H1 (cell line): ENCODE measurements at places on chromosomes 3 and 15.

DNA sequence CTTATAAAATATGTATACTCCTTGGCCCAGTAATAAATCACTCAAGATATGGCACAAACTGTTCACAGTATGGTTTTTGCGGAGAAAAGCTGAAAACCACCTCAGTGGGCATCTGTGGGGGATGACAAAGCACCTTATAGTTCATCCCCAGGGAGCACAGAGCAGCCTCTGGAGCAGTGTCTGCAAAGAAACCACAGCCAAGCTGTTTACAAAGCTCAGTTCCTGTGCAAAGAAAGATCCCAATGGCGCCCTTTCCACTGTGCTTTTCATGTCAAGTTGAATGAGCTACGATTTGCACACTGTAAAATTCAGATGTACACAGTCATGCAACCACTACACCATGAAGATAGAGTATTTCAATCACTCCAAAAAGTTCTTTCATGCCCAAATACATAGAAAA is 2.5 kb upstream of the EFCC1 start:
- DNase-seq: no peak

DNA sequence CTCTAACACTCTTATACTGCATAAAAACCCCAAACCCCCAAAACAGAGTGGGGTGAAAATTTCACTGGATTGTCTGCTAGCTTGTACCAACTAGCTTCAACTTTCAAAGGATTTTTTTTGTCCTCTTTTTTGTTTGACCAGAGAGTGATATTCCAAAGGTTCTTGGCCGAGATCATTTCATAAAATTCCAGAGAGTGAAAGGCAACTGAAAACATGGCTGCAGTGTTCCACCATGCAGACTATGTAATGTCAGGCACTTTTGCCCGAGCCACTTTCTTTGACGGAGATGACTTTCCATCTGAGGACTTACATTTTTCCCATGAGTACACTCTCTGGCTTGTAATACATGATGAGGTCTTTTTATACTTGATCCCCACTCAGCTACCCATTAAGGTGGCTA is 107.5 kb downstream of the TIGIT start:
- DNase-seq: no peak

DNA sequence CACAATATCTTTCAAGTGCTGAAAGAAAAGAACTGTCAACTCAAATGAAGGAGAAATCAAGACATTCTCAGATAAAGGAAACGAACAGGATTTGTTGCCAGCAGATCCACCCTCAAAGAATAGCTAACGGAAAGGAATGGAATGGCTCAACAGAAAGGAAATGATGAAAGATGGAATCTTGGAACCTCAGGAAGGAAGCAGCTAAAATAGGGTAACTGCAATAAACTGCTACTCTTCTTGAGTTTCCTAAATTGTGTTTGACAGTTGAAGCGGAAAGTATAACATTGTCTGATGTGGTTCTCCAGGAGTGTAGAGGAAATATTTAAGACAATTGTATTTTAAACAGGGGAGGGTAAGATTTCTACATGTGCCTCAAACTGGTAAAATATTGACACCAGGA is 22.0 kb downstream of the PRR23E start:
- no peak for DNase-seq

DNA sequence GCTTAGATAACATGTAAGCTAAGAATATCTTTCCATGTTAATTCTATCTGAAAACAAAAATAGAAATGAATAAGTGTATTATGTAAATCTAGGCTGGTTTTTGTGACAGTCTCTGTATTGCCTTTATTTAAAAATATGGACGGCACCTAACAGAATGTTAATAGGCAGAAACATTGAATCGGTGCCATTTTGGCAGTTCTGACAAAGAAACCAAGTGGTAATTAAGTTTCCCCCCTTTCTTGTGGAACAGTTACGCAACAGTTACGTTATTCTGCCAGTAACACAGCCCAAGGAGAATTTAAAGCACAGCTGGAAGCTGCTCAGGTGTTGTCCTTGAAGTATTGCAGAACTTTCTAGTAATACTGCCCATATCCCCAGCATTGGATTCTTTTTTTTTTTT is 21.5 kb downstream of the LARS2 start:
- no peak for DNase-seq

DNA sequence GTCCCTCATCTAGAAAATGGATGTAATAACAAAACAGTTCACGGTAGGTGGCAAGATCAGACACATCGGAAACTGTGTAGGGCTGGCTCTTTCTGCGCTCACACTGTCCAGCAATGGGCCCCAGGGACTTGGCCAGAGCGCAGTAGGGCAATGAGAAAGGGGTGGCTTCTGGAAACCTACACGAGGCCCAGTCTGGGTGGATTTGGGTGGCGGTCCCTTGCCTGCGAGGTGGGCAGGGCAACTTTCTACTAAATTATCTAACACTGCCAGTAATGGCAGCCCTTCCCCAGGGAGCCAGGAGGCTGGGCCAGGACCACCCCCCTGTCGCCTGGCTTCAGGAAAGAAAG is 2.1 kb upstream of the TNK2 start:
- no peak for DNase-seq

DNA sequence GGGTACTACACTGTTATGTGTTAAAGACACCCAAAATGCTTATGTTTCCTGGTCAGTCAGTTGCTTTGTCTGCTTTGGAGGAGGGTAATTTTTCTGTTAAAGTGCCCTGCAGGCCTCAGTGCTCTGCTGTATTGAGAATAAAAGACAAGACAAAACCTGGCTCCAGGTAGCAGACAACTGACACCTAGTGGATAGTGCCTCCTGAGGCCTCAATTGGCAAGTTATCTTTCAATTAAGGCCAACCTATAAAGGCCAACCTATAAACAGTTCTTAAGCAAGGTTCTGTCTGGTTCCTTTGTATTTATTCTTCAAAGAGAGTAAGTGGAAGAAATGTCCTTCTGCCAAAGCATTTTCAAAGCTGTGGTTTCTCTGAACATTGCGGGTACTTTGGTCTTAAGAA is 773.8 kb downstream of the MECOM start:
- peak; percentile 5 for DNase-seq

DNA sequence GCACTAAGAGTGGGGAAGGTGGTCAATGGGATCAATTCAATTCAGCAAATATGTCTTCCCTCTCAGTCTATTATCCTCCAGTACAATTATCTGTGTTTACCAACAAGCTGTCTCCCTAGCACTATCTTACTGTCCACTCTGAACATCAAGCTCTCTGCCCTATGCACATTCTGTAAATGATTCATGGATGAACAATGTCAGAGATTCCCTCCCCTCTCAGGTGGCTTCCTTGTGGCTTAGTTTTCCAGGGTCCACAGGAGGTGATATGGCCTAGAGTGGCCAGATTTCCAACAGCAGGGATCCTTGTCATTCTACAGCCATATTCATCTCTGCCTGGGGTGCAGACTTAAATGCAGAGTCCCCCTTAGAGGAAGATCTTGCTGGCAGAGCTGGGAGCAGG is 225.1 kb downstream of the UACA start:
- DNase-seq: no peak
